ENCODE measurements at places on chromosomes 12 and 14.

- DNase-seq = no peak
Observed at GRCh38 chr12:114245555-114245954, 160.4 kb downstream of the TBX5 start.

GRCh38 chr14:24052656-24053547 is 1.1 kb downstream of the CARMIL3 start:
- DNase-seq = peak; percentile 75

DNA sequence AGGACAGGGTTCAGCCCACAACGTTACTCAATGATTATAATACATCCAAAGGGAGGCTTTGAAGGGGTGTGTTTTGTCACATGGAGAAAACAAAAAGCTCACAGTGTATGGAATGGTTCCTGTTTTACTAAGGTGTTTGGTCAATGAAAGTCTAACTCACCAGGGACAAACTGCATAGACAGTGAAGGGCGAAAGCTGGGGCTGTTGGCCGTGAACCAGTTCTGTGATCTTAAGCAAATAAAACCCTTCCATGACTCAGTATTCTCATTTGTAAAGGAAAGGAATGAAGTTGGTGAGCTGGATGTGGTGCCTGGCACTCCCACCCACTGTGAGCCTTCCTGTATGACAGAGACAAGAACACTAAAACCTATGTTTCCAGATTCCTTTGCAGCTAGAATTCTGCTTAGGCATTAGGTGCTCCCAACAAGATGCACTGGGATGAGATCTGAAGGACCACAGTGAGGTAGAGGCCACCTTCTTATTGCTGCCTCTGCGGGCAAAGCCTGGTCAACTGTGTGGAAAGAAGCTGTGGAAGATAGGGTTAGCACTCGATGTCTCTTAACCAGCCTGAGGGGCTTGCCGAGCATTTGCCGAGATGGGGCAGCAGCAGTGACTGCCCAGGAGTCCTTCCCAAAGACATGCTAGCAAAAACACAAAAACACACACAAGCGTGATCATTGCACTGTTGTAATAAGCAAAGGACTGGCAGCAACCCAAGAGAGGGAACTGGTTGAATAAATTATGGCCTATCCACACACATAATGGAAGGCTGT is 48.5 kb downstream of the VCPKMT start:
- no peak for DNase-seq

DNA sequence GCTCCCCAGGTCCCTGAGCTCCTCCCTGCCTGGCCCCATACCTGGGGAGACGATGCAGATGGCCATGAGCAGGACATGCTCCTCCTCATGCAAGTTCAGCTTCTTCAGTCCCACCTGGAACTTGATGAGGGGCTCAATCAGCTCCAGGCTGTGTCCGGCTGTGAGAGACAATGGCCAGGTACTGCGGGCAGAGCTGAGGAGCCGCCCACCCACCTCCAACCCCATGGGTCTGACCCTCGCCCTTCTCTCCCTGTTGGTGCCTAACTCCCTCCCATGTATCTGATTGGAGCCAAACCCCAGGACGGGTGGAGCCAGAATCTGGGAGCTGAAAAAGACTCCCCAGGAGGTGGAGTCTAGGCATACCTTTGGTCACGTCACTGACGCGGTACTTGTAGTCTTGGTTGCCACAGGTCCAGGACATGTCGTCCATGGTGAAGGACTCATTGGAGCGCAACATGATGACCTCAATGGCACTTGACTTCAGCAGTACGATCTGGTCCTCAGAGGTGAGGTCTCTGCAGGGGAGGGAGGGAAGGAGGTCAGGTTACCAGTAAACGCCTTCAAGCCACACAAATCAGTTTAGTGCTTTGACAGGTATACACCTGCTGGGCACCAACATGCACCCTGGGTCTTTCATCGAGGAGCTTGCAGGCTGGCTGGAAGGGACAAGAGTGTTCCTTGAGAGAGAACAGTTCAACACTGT is 26.7 kb upstream of the HDAC7 start:
- DNase-seq = no peak

DNA sequence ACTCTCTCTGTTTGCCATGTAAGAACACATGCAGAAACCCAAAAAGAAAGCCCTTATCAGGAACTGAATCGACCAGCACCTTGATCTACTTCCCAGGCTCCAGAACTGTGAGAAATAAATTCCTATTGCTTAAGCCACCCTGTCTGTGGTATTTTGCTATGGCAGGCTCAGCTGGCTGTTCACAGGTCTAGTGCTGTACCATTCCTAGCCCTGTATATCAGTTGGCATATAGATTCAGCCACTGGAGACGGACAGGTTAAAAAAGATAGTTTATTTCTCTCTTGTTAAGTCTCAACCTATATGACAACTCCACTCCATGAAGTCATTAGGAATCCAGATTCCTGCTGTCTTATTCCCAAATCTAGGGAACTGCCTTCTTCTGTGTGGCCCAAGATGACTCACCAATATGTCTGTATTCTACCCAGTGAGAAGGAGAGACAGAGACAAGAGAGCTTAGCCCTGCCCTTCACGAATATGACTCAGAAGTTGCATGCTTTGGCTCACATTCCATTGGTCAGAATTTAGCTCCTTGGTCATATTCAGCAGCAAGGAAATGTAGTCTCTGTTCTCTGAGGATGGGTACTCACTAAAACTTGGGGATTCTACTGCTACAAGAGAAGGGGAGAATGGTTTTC is 57.0 kb downstream of the PLEKHG7 start:
- no peak for DNase-seq

DNA sequence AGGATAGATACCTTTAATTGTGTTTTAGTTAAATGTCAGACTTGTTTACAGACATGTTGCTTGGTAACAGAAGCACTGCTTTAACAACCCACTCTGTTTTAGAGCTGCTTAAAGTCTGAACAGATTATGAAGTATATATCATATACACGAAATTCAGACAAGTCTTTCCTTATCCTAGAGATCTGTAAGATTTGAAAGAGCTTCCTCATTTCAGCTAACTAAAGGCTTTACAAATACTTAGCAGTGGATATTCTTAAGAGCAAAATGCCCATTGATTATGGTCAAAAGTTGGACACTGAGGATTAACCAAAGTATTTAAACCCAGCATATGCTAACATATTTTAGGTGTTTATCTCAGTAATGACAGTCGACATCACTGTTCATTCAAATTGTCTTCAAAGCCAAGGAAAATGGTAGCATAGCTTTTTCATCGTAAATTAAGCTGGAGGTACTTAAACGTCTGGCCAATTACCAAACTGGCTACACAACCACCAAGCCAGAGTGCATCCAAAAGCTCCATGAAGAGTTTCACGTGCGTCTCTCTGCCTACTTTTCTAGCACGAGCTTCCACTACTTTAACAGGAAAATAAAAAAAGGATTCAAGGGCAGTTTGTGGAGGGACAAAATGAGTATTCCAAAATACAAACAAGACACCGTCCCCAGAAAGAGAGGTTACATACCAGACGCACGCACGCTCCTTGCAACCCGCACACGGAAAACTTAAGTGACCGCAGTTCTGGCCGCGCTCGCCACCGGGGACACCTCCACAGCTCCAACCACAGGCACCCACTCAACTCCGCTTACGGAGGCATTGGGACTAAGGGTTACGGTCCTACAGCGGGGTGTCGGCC is 565 bp downstream of the CEP83 start:
- DNase-seq = no peak

GRCh38 chr12:2633176-2633824 is 161.5 kb upstream of the FKBP4 start:
- no peak for DNase-seq

GRCh38 chr12:112418273-112418607 is 507 bp upstream of the PTPN11 start:
- DNase-seq = no peak

GRCh38 chr14:102949062-102949800 is 26.8 kb downstream of the AMN start:
- DNase-seq = peak; percentile 69

DNA sequence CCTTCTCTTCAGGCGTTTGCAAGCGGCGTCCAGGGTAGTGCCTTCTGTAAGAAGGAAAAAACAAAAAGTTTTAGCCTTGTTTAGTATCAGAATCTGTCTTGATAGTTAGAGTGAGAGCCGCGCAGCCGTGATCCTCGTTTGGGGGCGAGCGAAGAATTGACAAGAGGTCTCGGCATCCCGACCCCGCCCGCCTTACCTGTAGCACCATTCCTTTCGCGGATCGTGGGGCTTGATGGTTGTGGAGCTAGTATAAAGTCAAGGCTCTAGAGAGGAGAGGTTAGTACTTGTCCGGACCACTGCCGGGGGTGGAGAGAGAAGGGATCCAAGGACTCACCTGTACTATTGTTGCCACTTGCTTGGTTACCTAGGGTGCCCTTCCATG is 494 bp downstream of the TMTC3 start:
- DNase-seq = peak; percentile 37

- DNase-seq = no peak
Observed at GRCh38 chr14:51582437-51582836, 69.3 kb upstream of the FRMD6 start.

- no peak for DNase-seq
Observed at GRCh38 chr14:91229005-91229382, 15.5 kb downstream of the GPR68 start.

DNA sequence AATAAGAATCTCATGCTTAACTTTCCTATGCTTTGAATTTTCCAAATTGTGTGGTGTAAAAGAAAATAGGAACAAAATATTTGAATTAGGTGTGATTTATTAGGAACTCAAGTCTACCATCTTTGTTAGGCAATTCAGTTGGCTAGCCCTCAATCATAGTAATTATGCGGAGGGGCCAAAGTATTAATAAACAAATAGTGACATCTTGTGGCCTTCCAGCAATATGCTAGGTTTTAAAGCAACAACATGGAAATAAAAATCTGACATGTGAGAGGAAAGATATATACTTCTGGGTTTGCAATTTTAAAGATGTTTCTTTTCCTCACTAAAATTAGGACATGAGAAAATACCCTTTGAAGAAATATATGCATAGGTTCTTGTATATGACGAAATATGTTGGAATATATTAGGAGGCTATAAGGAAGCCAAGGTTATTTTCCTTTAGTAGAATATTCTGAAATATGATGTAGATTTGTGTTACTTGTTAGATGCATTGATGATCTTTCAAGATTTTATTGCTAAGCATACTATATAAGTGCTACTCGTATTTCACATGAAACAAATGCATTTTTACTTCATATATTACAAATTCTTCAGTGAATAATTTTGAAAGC is 200.4 kb downstream of the PTPRO start:
- no peak for DNase-seq

DNA sequence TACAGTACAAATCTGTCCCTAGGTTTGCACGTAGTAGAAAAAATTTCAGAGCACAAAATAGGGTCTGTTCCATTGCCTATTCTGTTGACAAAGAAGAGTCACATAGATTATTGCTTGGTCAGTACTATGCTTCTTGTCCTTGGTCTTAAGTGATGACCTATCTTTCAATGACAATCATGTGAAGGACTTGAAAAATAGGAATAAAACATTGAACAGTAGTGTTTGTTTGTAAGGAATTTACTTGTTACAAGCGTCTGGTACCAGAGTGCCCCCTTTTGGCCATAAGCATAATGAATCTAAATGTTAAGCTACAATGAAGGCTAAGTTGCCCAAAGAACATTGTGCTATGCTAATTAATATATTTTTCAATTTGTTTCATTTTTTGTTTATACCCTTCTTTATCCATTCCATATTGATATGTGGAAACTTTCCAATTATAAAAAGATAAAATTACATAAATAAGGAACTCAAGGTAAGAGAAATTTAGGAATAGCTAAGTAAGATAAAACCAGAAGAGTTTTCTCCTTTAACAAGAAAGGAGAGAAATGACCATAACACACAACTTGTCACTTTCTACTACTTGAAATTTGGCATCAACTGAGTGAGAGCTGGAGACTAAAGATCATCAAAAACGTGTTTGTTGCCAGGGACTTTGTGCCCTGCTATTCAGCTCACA is 204.7 kb downstream of the EPS8 start:
- peak; percentile 58 for DNase-seq

DNA sequence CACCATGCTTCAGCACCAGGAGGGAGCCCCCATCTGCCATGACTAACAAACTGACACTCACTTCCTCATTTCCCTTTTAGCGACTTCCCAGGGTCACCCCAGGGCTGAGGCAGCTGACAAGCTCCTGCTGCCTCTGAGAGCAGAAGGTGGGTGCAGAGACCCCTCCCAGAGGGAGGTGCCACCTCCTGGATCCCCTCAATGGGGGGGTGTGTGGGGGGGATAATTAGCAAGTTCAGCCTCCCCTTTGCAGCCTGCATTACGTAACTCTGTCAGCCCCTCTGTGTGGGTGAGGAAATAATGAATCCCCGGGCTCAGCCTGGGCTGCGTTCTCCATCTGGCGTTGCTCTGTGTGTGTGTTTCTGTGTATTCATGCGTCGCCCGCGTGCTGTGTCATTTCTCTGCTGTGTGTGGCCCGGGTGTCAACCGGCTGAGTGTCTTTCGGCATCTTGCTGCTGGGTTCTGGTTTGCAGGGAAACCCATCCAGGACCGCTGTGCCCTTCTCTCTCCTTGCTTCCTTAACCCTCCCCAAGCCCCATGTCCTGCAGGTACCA is 28.0 kb downstream of the NOS1 start:
- no peak for DNase-seq

DNA sequence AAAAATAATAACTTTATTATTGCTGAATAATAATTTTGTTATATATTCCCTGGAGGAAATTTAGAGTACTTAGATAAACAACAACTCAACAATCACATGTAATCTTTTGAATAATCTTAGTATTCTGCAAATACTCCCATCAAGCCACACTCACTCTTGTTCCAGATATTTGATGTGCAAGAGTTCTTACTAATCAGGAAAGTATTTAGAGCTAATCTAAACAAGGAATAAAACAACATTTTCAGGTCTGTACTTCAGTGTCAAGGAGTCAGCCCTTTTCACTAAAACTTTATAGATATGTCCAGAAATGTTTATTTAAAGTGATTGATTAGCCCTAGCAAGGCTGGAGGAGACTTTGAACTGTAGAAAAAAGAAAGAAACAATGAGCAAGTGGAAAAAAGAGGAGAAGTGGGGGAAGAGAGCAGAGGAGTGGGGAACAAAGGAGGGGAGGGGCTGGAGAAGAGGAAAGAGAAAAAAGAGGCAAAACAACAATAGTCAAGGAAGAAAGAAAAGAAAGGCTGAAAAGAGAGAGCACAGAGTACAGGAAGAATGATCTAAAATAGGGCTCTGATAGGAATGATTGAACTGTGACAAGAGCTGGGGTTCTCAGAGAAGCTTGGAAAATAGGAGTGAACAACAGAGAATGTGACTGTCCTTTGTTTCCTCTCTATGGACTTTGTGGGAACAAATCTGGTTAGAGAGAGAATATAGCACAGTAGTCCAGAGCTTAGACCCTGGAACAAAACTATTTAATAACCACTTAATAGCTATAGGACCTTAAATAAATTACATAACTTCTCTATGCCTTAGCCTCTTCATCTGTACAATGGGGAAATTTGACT is 238.7 kb downstream of the AKAP6 start:
- no peak for DNase-seq

Data from activated naive CD4-positive, alpha-beta T cell treated with anti-CD3 and anti-CD28 coated beads for 36 hours (primary cell).